Substantia nigra (tissue), 51 donors: ENCODE measurements at places on chromosomes 6 and 20.

DNA sequence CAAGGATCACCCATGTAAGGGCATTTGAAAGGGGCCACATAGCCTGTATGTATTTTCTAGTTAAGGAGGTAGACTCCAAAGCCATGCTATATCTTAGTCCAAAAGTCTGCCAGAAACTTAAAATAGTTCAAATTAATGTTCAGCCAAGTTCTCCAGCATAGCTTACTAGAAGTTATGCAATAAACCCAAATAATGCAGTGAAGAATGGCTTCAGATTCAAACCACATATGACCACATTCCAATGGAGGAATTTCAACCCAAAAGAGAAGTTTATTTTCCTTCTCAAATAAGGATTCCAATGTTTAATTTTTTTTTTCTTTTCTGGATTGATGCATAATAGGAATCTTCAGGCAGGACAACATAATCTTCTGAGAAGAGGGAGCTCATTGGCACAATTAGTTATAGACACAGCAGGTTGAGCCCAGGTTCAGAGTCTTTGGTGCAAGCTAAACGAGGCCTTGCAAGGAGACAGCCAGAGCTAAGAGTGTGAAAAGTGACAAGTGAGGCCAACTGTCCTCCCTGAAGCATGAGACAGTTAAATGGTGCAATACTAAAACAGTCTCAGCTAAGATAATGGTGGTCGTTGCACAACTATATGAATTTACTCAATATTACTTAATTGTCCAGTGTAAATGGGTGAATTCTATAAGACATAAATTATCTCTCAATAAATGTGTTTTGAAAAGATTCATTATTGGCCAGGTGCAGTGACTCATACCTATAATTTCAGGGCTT, 598.8 kb upstream of the CDH4 start:
- no peak for DNase-seq

DNA sequence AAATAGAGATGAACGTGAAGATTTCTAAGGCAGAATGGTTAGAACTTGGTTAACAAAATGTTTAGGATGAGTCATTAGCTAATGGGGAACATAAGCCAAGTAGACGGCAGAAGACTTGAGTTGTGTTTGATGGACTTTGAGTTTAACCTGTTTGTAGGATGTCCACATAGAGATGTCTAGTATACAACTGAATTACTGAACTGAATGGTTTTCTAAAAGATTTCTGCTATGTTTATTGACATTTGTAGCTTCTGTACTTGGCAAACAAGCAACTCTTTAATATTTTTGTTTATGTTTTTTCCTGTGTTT, 54.5 kb upstream of the DYNLRB1 start:
- no peak for DNase-seq

GRCh38 chr20:15071085-15071808, 733.8 kb upstream of the FLRT3 start:
- no peak for DNase-seq

DNA sequence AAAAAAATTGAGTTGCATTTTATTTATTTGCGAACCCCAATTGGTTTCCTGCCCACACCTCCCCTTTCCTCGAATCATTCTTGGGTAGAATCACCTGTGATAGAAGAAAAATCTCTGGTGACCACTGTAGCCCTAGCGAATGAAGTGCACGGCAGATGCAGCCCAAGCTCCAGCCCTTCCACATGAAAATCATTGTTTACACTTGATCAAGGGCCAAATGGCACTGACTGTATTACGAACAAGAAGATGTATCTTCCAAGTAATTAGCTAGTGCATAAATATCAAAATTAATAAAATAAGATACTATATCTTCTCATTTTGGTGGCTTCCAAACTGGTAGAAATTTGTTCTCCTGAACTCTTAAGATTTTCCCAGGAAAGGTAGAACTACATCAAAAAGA, 93.4 kb upstream of the ARID1B start:
- no peak for DNase-seq

DNA sequence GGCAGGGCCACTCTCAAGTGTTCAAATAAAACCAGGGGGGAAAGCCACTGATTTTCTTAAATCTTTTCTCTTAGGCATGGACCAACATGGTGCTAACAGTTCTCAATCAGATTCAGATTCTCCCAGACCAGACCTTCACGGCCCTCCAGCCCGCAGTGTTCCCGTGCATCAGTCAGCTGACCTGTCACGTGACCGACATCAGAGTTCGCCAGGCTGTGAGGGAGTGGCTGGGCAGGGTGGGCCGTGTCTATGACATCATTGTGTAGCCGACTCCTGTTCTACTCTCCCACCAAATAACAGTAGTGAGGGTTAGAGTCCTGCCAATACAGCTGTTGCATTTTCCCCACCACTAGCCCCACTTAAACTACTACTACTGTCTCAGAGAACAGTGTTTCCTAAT, 41.5 kb upstream of the SMIM28 start:
- no peak for DNase-seq

GRCh38 chr6:154882107-154882506, 113.0 kb upstream of the TIAM2 start:
- DNase-seq, result no peak

DNA sequence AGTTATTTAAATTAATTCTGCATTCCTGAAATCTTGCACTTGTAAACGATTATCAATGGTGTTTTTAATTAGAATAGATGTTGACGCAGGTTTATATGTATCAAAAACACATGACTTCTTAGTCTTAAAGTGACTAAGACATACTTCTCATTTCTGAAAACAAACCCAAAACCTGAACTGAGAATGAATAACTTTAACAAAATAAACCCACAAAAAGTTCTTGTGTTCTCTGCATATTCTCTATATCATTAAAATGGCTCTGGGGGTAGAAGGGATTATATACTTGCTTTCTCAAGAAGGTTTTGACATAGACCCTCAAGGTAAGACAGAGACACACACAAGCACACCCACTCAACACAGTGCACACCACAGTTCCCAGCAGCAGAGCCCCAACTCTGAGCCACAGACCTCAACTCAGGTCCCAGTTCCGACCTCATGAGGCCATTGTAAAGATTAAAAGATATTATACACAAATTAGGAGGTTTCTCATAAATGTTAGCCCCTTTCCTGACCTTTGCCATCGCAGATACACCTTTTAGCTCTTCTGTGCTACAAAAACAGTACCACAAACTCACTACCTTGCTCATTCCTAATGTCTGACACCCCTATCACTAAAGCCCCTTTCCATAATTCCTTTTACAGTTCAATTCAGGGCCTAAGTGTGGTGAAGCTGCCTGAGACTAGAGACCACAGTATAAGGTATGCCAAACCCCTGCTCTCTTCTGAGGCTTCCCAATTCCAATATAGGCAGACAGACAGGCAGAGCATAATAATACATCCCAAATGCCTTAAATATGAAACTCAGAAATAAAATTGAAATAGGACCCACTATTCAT, 267.8 kb downstream of the PTPRK start:
- DNase-seq, result no peak

GRCh38 chr6:122652431-122652830, 42.2 kb downstream of the PKIB start:
- DNase-seq, result no peak

DNA sequence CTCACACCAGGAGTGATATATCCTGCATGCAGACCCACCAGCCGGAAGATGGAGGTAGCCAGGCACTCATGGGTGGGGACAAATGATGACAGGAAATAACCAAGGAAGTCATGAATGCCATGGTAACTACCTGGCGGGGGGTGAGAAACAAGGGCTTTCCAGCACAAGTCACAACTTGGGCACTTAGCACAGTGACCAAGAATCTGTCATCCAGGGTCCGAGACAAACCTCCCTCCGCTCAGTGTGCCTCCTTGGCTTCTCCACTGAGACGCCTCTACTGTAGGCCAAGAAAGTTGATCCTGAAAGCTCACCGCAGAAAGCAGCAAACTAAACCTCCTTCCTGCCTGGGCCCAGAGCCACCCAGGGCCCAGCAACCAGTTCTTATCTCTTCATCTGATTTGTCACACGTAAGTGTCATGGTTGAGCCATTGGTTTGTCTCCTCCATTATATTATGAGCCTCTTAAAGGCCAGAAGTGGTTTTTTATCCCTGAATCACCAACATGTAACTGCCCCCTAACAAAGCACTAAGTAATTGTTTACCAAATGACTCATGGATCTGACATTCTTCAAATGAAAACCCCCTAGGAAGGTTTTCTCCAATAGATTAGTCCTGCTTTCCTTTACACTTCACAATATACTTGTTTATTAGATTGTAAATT, 84.3 kb upstream of the TAB2 start:
- DNase-seq, result no peak

- DNase-seq, result no peak
These were observed 59.5 kb downstream of the UTRN start for GRCh38 chr6:144344646-144345045.

DNA sequence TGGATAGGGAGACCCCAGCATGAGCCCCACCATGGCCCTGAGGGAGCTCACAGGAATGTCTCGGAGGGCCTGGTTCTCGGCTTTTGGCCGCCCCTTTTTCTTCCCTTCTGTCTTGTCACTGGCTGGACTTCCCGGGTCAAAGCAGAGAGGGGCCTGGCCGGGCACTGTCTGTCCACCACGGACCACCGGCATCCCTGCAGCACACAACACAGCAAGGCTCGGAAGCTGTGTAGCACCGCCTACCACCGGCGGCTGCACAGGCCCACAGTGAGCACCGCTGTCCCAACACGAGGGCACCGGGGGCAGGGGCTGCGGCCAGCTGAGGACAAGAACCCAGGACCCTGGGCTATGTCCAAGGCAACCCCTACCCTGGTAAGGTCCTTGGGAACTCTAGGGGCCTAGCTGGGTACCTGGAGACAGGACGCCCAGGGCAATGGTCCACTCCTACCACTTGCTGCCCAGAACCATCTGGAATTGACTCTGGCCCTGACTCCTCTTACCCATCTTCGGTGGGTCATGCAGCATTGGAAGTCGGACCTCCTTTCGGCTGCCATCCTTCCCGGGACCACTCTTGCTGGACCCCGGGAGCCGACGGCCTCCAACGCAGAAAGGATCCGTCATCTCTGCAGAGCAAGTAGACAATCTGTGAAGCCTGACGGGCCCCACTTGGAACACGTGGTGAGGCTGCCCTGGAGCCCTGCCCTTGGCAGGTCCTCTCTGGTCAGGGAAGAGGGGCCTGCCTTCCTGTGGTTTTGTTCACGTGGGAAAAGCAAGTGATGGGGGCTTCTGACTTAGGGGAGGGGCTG, 2.2 kb downstream of the ZNF512B start:
- DNase-seq, result no peak

- no peak for DNase-seq
These were observed 936.6 kb upstream of the MAP3K7 start for GRCh38 chr6:91523511-91523910.
